Chondrocyte (in vitro differentiated cells): ENCODE measurements at places on chromosomes 4 and X. TPM values are rescaled to one million over a fixed set of nuclear protein-coding genes. Genes with fewer than 3 reads are reported as not detected.

DNA sequence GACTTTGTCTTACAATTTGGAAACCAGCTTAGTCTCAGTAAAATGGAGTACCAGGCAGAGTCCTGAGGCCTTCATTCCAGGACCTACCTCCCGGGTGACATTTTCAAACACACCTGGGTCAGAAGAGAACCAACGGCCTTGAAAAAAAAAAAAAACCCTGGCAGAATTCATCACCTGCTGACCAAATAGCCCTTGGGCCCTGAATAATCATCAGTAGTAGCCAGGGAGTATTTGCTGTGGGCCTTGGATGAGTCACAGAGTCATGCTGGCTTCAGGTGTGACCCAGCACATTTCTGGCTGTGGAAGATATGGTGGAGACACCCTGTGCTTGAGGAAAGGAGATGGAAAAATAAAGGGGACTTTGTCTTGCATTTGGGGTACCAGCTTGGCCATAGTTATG is 92.2 kb downstream of the LPAR4 start:
- H3K36me3 ChIP-seq = no peaks in the 10 kb centered on the region
- no peak overlapping the region for H3K27ac ChIP-seq
- H3K27me3 ChIP-seq = peaks cover 5% of the 10 kb centered on the region
- no peak for DNase-seq

DNA sequence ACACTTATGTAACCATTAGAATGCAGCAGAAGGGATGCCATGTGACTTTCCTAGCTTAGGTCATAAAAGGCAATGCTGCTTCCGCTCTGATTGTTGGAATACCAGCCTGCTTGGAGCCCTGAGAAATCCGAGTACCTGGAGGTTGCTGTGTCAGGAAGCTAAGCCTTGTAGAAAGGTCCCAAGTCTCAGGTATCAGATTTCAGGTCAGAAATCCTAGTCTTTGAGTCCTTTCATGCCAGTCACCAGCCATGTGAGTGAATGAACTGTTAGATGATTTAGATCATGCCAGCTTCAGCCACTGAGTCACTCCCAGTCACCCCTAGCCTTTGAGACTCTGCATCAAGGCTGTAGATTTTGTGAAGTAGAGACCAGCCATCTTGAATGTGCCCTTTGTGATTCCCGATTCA is 23.5 kb downstream of the RAP1GDS1 start:
- H3K27ac ChIP-seq = peak overlapping the region; percentile 42
- H3K27me3 ChIP-seq = no peaks in the 10 kb centered on the region
- peaks cover 4% of the 10 kb centered on the region for H3K36me3 ChIP-seq
- H3K4me3 ChIP-seq = no peak overlapping the region
- peaks cover 31% of the 10 kb centered on the region for H3K4me1 ChIP-seq
- DNase-seq = no peak

DNA sequence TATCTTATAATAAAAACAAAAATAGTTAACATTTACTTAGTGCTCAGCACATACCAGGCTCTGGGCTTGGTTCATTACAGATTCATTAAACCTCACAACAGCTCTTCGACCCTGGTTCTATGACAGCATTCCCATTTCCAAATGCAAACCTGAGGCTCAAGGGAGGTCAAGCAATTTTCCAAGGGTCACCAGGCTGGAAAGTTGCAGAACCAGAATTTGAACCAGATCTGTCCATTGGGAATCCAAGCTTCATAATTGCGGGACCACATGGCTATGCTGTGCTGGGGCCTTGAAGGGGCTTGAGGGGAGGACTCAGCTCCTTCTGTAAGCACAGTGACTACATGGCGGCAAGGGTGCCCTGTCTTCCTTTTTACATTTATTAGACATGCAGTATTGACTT is 197.3 kb upstream of the LNX1 start:
- no peaks in the 10 kb centered on the region for H3K27me3 ChIP-seq
- no peaks in the 10 kb centered on the region for H3K36me3 ChIP-seq
- H3K4me1 ChIP-seq = no peaks in the 10 kb centered on the region
- no peak overlapping the region for H3K27ac ChIP-seq
- DNase-seq = no peak

GRCh38 chr4:153111426-153112040 is 92.7 kb upstream of the TRIM2 start:
- H3K27ac ChIP-seq = no peak overlapping the region
- no peaks in the 10 kb centered on the region for H3K36me3 ChIP-seq
- H3K4me1 ChIP-seq = no peaks in the 10 kb centered on the region
- H3K4me3 ChIP-seq = no peak overlapping the region
- no peaks in the 10 kb centered on the region for H3K27me3 ChIP-seq

Gene ADH6
- 0.19 TPM in 1 of 3 replicates, not detected in the others for total RNA-seq

GRCh38 chr4:84597450-84597849 is 14.5 kb downstream of the CDS1 start:
- H3K27me3 ChIP-seq = peaks cover 6% of the 10 kb centered on the region
- no peaks in the 10 kb centered on the region for H3K4me1 ChIP-seq
- no peak overlapping the region for H3K27ac ChIP-seq
- H3K4me3 ChIP-seq = no peak overlapping the region
- H3K36me3 ChIP-seq = peaks cover 1% of the 10 kb centered on the region

- no peak for DNase-seq
- peaks cover 2% of the 10 kb centered on the region for H3K27me3 ChIP-seq
- H3K27ac ChIP-seq = no peak overlapping the region
- H3K36me3 ChIP-seq = peaks cover 1% of the 10 kb centered on the region
Observed at GRCh38 chrX:29671421-29671820, 543.9 kb upstream of the MAGEB2 start.

Gene GLUD2
- 0.42 to 0.75 TPM (median 0.46 TPM) in 3 replicates for total RNA-seq
